ENCODE measurements at places on chromosomes 16 and 17.

DNA sequence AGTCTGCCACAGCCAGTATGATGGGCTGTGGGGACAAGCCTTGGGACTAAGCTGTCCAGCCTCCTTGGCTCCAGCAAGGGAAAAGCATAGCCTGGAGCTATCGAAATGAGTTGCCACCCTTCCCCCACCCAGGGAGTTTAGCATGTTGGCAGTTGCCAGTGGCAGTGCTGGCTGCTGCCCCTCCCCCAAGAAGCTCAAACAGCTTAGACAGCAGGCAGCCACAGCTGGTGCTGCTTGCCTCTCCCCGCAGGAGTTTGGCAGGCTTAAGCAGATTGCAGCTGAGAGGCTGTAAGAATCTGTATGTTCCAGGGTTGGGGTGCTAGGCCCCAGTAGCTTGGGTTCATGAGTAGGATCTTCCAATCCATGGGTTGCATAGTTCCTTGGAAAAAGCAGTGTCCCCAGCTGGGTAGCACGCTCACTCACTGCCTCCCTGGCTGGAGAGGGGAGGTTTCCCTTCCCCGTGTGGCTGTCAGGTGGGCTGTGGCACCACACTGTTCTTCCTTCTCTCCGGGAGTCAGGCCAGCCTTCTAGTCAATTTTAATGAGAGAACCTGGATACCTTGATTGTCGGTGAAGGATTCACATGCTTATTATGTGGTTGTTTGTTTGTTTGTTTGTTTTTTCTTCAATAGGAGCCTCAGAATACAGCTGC, 506.1 kb downstream of the CDH11 start:
- DNase-seq: no peak

DNA sequence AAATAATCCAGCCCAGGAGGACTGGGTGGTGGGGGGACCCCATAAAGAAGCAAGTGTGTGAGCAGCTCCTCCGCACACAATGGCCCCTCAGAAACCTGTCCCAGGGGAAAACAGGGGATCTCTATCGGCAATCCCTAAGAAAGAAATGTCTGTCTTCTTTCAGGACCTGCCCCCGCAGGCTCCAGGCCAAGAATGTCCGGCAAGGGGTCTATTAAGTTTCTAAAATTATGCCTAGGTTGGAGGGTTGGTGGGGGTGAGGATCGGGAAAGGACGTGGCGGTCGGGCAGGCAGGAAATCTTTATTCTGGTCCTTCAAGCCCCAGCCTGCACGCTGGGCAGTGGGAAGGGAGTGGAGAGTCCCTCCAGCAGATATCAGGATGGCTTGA, 23.4 kb upstream of the LITAF start:
- no peak for DNase-seq

DNA sequence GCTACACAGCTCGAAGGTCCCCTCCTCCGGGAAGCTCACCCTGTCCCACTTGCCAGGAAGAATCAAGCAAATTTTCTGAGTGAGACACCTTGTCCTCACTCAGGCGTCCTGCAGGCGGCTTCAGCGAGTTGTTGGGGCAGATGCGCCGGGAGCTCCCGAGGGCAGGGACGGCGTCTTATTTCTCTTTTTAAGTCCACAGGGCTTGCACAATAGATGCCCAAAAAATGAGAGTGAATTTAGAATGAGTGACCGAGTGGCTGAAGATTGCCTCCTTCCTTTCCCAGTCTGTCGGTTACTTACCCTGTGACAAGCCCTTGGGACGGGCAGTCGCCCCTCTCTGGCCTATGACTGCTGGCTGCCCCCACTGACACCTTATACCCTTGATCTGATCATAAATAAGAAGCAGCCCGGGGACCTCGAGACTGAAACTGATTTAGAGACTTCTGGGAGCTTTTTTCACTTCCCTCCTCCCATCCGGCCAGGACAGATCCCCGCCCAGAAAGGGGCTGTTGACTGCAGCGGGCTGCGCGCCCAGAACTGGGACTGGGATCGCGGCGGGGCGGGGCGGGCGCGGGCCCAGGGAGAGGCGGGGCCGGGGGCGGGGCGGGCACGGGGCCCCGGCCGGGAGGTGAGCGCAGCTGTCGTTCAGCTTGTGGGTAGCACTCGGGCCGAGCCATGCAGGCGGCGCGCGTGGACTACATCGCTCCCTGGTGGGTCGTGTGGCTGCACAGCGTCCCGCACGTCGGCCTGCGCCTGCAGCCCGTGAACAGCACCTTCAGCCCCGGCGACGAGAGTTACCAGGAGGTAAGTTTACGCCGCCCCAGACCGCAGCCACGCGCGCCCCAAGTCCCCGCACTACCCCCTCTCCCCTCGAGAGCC, at the start of gene TTYH2:
Gene TTYH2, plus strand, starts transcription at position 659 of the 879 bp plus-strand sequence. Its CDS starts 17 bp downstream, at position 676.
- peak; percentile 82 for DNase-seq

DNA sequence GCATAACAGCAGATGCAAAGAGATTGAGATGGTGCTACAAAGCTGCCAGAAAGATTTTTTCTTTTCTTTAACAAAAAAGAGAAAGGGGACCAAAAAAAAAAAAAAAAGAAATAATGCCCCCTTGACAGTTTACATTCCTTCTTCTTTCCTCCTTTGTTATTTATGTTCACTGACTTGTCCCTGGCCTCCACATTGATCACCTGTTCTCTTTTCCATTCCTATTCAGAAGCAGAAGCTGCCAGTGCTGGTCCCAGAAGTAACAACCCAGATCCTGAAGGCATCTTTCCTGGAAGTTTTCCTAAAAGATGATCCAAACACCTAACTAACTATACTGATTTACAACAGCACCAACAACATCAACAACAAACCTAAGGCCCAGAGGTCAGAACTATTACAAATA, 728.1 kb downstream of the KCNJ2 start:
- DNase-seq: no peak

- DNase-seq: no peak
These were observed 22.4 kb downstream of the CCDC182 start for GRCh38 chr17:57722704-57723043.

Data from left renal cortex interstitium (tissue), 4 donors.